ENCODE measurements at places on chromosomes 2 and 18. TPM values are rescaled to one million over a fixed set of nuclear protein-coding genes. Genes with fewer than 3 reads are reported as not detected.

The UGT1A10 gene
- total RNA-seq, result not detected

The MOCOS gene
- total RNA-seq, result 9.6 TPM

DNA sequence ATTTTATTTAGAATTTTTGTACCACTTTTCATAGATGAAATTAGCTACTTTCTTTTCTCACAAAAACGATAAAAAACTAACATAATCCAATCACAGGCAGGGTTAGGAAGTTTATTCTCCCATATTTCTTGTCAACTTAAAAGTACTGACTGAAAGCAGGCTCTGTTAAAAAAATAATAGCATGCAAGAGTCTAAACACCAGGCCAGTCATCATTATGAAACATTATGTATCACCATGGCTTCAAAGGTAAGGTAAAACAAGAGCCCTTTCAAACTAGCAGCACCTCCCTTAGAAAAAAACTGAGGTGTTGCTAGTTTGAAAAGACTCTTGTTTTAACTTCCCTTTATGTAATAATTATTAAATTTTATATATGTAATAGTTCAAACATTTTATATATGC, 848.0 kb downstream of the RNF144A start:
- DNase-seq, result no peak
- H3K27ac ChIP-seq, result no peak overlapping the region
- no peaks in the 10 kb centered on the region for H3K4me1 ChIP-seq
- H3K36me3 ChIP-seq, result no peaks in the 10 kb centered on the region
- H3K27me3 ChIP-seq, result no peaks in the 10 kb centered on the region

DNA sequence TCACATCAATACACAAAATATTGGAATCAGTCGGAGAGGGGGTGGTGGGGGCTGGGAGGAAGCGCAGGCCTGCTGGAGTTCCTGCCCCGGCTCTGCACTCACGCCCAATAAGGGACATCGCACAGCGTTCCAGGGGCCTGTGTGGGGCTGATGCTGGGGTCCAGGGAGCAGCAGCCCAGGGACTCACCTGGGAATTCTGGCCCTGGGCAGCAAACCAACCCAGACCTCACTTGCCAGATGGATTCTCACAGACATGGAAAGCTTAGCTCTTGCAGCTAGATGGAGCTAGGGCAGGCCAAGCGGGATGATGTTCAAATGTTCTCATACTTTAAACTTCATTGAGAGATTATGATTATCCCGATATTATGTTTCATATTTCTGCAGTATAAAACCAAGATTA, 266.6 kb upstream of the TANK start:
- no peak overlapping the region for H3K4me3 ChIP-seq
- no peaks in the 10 kb centered on the region for H3K27me3 ChIP-seq
- no peak overlapping the region for H3K27ac ChIP-seq
- H3K4me1 ChIP-seq, result no peaks in the 10 kb centered on the region
- no peaks in the 10 kb centered on the region for H3K36me3 ChIP-seq
- DNase-seq, result no peak

- no peaks in the 10 kb centered on the region for H3K27me3 ChIP-seq
- H3K4me1 ChIP-seq, result no peaks in the 10 kb centered on the region
- no peaks in the 10 kb centered on the region for H3K36me3 ChIP-seq
- no peak overlapping the region for H3K27ac ChIP-seq
- no peak overlapping the region for H3K4me3 ChIP-seq
These were observed 127.3 kb downstream of the SCG2 start for GRCh38 chr2:223474893-223475292.

GRCh38 chr2:204261846-204262245, 283.4 kb upstream of the PARD3B start:
- H3K36me3 ChIP-seq, result no peaks in the 10 kb centered on the region
- H3K4me3 ChIP-seq, result no peak overlapping the region
- no peak for DNase-seq
- no peak overlapping the region for H3K27ac ChIP-seq
- H3K27me3 ChIP-seq, result no peaks in the 10 kb centered on the region
- peaks cover 42% of the 10 kb centered on the region for H3K4me1 ChIP-seq

GRCh38 chr2:7392076-7392787, 475.0 kb downstream of the RNF144A start:
- H3K4me1 ChIP-seq, result no peaks in the 10 kb centered on the region
- H3K36me3 ChIP-seq, result no peaks in the 10 kb centered on the region
- no peaks in the 10 kb centered on the region for H3K27me3 ChIP-seq
- H3K4me3 ChIP-seq, result no peak overlapping the region
- H3K27ac ChIP-seq, result no peak overlapping the region

The MYO5B gene
- 35.2 TPM for total RNA-seq

- no peaks in the 10 kb centered on the region for H3K27me3 ChIP-seq
- no peaks in the 10 kb centered on the region for H3K4me1 ChIP-seq
- no peak overlapping the region for H3K27ac ChIP-seq
- H3K36me3 ChIP-seq, result no peaks in the 10 kb centered on the region
These were observed 28.8 kb upstream of the INO80C start for GRCh38 chr18:35526495-35527059.

The CYP27A1 gene
- total RNA-seq, result 57.6 TPM

DNA sequence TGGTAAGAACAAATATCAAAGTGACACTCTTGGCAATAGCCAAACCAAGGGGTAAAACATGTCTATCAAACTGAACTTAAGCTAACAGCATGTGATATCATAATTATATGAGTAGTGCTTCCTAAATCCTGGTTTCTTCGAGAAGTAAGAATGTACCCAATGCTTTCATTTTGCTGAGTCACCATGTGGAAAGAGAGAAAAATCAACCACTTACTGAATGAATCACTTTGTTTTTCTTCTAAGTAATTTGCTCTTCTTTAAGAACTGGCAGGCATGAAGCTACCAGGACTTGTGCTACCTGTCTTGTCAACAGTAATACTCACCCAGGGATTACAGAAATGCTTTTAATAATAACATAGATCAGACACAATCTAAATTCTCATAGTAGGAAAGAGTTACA, 19.0 kb upstream of the DUSP19 start:
- H3K4me1 ChIP-seq, result no peaks in the 10 kb centered on the region
- no peak overlapping the region for H3K4me3 ChIP-seq
- H3K27me3 ChIP-seq, result no peaks in the 10 kb centered on the region
- no peak for DNase-seq
- no peaks in the 10 kb centered on the region for H3K36me3 ChIP-seq
- H3K27ac ChIP-seq, result no peak overlapping the region

DNA sequence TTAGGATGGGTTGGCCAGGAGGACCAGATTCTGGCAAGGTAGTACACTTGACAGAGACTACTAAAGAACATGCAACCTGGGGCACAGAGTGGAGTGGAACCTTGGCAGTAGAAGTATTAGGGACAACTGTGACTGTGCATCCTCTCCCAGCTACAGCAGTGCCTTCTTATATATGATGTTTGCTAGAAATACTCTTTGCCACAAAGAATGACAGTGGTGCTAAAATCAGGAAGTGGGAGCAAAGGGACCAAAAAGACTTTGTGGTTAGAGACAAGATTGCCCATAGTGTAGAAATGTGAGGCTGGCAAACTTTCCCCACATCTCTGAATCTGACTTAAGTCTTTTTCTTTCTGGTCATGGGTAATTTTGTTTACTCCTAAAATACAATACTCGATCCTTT, 9.4 kb upstream of the SLC38A11 start:
- H3K4me3 ChIP-seq, result no peak overlapping the region
- H3K27me3 ChIP-seq, result no peaks in the 10 kb centered on the region
- H3K4me1 ChIP-seq, result no peaks in the 10 kb centered on the region
- DNase-seq, result no peak

- H3K36me3 ChIP-seq, result no peaks in the 10 kb centered on the region
- H3K4me1 ChIP-seq, result no peaks in the 10 kb centered on the region
- no peak overlapping the region for H3K4me3 ChIP-seq
- no peak for DNase-seq
- no peak overlapping the region for H3K27ac ChIP-seq
- H3K27me3 ChIP-seq, result no peaks in the 10 kb centered on the region
These were observed 5.9 kb upstream of the RPL37A start for GRCh38 chr2:216492597-216493333.

The GLB1L gene
- 6.7 TPM for total RNA-seq

The AQP12B gene
- not detected for total RNA-seq

DNA sequence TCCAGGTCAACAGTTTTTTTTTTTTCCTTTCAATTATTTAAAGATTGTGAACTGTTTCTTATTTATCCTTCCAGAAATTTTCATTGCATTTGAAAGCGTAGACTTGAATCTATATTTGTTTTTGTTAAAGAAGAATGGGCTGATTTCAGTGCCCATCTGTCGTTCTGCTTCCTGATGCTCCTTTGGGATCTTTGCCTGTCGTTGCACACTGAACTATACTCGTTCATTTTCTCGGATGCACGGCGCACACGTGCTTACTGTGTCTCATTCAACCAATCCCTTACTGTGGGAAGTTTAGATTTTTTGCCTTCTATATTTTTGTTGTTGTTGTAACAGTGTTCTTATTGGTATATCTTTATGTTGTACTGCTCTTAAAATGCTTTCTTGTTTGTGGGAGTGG, 149.7 kb downstream of the VAPA start:
- peaks cover 49% of the 10 kb centered on the region for H3K4me1 ChIP-seq
- H3K27ac ChIP-seq, result no peak overlapping the region
- H3K27me3 ChIP-seq, result no peaks in the 10 kb centered on the region
- H3K4me3 ChIP-seq, result no peak overlapping the region

DNA sequence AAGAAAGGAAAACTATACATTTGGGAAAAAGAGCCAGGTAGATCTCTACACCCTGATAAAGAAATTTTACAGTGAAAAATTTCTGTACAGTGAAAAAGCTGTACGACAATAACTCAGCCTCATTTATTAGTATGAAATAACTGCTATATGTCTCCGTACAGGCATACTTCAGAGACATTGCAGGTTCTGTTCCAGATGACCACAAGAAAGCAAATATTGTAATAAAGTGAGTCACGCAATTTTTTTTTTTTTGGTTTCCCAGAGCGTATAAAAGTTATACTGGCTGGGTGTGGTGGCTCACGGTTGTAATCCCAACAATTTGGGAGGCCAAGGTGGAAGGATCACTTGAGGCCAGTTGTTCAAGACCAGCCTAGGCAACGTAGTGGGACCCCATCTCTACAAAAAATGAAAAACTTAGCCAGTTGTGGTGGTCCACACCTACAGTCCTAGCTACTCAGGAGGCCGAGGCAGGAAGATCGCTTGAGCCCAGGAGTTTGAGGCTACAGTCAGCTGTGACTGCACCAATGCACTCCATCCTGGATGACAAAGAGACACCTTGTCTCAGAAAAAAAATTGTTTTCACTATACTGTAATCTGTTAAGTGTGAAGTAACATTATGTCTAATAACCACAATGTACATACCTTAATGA, 28.2 kb upstream of the AMMECR1L start:
- no peak overlapping the region for H3K4me3 ChIP-seq
- no peak for DNase-seq
- no peak overlapping the region for H3K27ac ChIP-seq
- no peaks in the 10 kb centered on the region for H3K4me1 ChIP-seq
- no peaks in the 10 kb centered on the region for H3K27me3 ChIP-seq

The CYP26B1 gene
- 37.7 TPM for total RNA-seq

DNA sequence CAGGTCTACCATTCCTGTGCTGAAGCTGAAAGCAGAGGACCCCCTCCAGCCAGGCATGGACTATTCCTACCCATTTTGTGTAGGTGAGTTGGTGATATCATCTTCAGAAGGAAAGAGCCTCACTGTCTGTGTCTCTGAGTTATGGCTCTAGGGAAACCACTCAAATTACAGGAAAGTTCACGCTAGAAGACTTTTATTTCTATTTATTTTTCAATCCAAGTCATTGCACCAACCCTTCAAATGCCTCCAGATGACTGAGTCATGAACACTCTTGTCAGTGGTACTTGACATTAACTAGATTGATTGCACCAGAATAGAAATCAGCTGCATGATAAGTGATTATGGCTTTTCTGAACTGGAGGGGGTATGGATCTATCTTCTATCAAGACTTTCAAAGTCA, 338.4 kb downstream of the MBD2 start:
- no peaks in the 10 kb centered on the region for H3K27me3 ChIP-seq
- no peaks in the 10 kb centered on the region for H3K36me3 ChIP-seq
- no peak overlapping the region for H3K4me3 ChIP-seq
- no peak overlapping the region for H3K27ac ChIP-seq

DNA sequence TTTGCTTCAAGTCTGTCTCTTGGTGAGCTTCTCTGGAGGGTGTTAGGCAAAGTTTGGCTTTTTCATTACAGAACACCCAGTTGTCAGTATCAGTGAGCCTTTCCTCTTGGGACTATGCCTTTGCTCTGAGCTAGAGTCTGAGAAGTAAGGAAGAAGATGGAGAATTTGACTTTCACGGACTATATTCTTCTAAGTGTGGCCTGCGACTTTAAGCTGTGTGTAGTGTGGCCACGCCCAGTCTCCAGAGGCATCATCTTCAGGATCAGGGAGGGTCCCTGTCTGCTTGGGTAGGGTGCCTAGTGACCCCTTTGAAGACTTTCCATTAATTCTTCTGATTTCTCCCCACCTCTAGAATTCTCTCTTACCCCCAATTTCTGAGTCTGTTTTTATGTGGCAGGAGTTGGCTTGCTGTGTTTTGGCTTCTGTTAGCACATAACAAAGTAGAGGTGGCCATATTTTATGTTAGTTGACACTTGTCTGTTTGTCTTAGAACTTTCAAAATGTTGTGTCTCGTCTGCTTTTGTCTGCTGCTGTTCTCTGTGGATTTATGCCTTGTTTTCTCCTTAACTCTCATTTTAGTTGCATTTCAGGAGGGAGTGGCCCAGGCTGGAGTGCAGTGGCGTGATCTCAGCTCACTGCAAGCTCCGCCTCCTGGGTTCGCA, 8.6 kb downstream of the PLEKHB2 start:
- H3K4me3 ChIP-seq, result no peak overlapping the region
- H3K36me3 ChIP-seq, result no peaks in the 10 kb centered on the region
- no peak for DNase-seq
- H3K4me1 ChIP-seq, result peaks cover 32% of the 10 kb centered on the region
- no peaks in the 10 kb centered on the region for H3K27me3 ChIP-seq
- H3K27ac ChIP-seq, result no peak overlapping the region

DNA sequence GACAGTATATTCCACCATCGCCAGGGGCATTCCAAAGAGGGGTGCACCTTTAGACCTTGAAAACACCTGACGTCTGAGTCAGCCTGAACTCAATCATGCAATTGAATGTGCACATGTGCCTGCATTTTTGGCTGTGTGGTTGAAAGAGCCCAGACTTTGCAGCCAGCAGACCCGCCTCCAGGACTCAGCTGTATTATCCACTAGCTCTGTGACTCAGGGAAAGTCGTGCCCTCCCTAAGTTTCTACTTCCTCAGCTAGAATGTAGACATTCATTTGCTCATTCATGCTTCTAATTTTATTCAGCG, 94.2 kb downstream of the LRRC30 start:
- no peak for DNase-seq
- H3K27ac ChIP-seq, result no peak overlapping the region
- no peak overlapping the region for H3K4me3 ChIP-seq
- no peaks in the 10 kb centered on the region for H3K27me3 ChIP-seq
- no peaks in the 10 kb centered on the region for H3K4me1 ChIP-seq
- no peaks in the 10 kb centered on the region for H3K36me3 ChIP-seq

Measured in tibial nerve (tissue), 4 donors.